ENCODE measurements at places on chromosomes 13 and 19.

- DNase-seq, result no peak
These were observed 21.8 kb downstream of the RCBTB1 start for GRCh38 chr13:49563516-49563915.

DNA sequence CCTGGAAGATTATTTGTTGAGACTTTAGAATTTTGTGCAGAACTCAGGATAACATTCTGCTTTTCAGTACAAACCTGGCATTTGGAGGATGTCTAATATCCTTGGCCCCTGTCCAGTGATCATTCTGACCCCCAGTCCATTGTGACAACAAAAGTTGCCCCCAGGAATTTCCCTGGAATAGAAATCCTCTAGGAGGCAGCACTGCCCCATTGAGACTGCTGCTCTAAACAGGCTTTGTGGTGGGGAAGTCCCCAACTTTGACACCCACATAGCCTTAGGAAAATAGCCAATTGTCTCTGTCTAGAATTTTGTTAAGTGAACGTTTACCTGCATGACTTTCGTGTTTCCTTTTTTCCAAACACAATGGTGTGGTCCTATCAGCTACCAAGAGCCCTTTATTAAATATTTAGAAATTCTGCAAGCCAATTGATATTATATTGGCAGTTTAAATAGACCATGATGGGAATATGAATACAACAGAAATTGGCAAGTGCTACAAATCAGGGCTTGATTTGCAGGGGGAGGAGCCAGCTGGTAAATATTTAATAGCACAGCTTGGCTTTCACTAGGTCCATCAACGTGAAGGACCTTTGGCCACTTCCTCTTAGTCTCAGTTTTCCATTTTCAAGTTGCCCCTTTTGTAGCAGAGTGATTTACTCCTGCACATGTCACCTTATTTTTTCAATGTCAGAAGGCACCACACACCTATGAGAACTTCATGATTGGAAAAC is 451.7 kb downstream of the EFNB2 start:
- no peak for DNase-seq

DNA sequence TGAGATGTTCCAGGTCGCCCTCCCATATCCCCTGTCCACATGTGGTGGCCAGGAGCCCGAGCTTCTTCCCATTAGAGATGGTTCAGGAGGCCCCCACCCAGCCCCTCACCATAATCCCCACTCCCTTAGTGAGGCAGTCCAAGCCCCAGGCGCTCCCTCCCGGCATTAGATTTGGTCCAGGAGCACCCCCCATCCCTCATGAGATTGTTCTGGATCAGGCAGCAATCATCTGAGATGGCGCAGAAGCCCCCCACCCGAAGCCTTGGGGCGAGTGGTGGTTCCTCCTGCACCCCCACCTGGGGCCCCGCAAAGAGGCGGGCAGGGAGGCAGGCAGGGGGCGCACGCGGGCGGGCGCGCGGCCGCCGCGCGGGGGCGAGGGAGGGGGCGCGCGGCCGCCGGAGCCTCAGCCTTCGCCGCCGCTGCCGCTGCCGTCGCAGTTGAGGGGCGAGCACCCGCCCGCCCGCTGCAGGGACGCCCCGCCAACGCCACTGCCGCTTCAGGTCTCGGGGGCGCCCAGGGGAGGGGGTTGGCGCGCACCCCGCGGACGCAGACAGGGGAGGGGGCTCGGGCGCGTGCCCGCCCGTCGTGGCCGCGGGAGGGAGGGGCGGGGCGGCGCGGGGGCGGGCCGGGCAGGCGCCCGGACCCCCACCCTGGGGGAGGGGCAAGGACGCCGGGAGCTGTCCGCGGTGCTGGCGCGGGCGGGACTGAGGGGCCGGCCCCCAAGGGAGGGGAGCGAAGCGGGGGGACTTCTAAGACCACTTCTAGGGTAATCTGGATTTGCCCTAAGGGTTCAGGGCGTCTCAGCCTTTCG is 46.4 kb upstream of the SHKBP1 start:
- DNase-seq, result peak; percentile 6

DNA sequence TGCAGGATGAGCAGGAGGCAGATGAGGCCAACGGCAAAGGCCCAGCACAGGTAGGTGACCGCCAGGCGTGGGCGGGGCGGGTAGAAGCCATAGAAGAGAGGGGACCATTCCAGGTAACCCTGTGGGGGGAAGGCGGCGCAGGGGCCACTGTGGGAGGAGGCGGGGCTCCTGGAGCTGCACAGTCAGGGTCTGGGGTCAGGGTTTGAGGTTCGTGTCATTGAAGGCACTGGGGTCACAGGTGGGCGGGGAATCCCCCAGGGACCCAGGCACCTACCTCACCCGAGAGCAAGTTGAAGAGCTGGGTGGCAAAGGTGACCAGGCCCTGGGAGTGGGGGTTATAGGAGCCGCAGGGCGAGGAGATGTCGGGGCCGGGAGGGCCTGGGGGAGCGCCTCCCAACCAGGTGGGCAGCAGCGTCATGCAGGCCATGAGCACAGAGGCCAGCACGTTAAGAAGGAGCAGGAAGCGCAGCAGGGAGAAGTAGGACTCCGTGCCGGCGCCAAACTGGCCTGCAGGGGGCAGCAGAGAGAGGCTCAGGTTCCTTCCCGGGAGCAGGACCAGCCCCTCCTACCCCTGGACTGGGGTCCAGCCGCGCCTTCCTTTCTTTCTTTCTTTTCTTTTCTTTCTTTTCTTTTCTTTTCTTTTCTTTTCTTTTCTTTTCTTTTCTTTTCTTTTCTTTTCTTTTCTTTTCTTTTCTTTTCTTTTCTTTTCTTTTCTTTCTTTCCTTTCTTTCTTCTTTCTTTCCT is 4.6 kb downstream of the TMC4 start:
- DNase-seq, result peak; percentile 69

GRCh38 chr13:51147732-51148131 is 36.7 kb upstream of the C13orf42 start:
- no peak for DNase-seq

DNA sequence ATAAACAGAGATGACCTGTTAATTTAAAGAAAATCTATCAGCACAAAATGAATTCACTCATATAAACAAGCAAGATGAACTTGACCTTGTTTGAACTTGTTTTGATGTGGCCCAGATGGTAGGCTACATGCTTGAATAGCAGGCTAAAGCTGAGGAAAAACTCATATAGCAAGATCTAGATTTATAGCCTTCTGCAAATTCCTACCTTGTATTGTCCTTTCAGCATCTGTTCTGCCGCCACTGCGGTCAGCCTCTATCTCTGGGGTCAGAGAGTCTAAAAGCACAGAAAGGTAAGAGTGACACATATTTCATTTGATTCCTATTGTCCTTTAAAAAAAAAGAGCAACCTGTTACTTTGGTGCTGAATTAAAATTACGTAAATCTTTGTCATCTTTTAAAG is 392.1 kb downstream of the DACH1 start:
- no peak for DNase-seq

- no peak for DNase-seq
These were observed 49.2 kb upstream of the ATP12A start for GRCh38 chr13:24630851-24631620.

GRCh38 chr19:31275068-31275334 is 74.2 kb downstream of the TSHZ3 start:
- no peak for DNase-seq

DNA sequence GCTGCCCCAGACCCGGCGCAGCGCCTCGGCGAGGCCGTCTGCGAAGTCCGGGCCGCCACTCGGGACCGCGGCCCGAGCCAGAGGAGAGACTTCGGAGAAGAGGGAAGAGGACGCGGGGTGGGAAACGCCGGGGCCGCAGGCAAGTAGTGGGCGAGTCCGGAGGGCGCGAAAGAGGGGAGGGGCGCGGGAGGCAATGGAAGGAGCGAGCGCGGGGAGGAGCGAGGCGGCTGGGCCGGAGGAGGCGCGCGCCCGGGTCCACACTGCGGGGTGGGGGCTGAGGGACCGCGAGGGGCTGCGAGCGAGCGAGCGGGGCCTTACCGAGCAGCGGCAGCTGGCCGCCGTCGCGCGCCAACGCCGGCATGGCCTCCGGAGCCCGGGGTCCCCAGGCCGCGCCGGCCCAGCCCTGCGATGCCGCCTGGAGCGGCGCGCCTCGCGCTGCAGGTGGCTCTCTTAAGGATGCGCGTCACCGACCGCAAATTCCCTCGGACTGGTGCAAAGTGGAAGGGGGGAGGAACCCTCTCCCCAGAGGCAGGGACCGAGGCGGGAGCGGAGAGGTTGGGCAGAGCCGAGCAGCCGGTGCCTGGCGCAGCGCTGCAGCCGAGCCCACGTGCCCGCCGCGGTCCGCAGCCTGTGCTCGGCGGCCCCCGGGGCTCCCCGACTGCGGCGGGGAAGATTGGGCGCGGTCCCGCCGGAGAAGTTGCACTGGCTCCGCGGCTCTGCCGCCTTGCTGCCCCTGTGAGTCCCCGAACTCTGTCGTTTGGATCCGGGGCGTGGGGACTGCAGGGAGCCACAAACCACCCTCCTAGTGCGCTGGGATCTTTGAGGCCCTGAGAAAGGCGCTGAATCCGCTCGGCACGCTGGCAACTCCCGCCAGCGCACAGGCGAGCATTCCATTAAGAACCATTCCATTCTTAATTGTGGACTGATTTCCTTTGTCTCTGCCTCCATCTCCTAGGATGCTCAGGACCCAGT is at the start of gene FLT3:
Gene FLT3, minus strand, starts transcription at position 427 of the 972 bp plus-strand sequence. Its CDS starts 66 bp downstream, at position 361.
- no peak for DNase-seq

DNA sequence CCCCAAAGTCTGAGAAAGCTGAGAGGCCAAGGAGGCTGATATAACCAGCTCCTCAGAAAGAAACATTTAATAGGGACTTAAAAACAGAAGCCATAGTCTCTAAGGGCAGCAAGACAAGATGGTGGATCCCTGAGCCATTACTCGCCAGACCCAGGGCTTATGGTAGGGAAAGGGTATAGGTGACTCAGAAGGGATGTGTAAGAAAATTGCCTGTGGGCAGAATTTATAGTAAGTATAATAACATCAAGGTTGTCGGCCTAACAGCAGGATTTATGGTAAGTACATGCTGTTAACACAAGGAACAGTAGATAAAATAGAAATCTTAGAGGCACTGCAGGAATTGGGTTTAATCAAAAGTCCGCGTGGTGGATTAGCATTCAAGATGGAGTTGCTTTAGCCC is 14.7 kb downstream of the KBTBD6 start:
- DNase-seq, result no peak

GRCh38 chr19:40982594-40983101 is 8.4 kb upstream of the CYP2B6 start:
- DNase-seq, result no peak

GRCh38 chr13:48748681-48749080 is 95.0 kb downstream of the CYSLTR2 start:
- no peak for DNase-seq

DNA sequence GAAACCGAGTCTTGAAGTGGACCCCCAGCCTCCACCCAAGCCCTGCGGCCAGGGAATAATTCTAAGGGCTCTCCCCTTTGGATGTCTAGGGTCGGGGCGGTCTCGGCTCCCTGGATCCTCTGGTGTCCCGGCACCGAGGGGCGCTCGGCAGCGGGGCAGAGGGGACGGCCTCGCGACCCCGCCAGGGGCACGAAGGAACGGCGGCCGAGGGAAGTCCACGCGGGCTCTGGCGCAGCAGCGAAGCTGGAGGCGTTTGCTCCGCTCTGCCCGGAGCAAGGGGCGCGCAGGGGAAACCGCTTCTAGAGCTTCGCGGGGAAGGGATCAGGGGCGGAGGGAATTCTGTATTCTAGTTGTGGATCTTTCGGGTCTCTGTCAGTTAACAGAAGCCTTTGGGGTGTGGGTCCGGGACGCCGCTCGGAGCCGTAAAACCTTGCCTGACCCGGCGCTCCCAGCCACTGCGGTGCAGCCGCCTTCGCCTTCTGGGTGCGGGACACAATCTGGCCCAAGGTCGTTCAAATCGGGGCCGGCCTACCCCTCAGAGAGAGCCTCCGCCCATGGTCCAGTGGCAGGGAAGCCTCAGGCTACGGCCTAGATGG is 118.2 kb downstream of the KCNRG start:
- no peak for DNase-seq

- no peak for DNase-seq
These were observed 28.7 kb downstream of the COMP start for GRCh38 chr19:18762125-18763023.

DNA sequence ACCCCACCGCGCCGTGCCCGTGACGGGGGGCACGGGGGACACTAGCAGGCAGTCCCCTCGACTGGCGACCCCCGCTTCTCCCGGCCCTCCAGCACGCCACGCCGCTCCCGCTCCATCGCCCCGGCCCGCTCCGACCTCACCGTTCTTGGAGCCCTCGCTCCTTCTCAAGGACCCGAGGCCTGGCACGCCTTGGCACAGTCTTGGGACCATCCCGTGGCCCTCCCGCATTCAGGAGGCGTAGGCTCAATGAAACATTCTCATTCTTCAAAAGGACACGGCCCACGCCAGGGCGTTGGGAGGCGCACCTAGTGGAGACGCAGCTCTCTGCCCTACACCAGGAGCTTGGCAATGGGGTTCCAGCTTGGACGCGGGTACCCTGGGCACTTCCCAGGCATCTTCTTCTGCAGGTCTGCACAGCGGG is 473 bp upstream of the CERS1 start:
- DNase-seq, result no peak

- no peak for DNase-seq
These were observed 302.9 kb downstream of the DCT start for GRCh38 chr13:94176561-94176960.

GRCh38 chr19:45765702-45766295 is 3.3 kb downstream of the SIX5 start:
- no peak for DNase-seq

DNA sequence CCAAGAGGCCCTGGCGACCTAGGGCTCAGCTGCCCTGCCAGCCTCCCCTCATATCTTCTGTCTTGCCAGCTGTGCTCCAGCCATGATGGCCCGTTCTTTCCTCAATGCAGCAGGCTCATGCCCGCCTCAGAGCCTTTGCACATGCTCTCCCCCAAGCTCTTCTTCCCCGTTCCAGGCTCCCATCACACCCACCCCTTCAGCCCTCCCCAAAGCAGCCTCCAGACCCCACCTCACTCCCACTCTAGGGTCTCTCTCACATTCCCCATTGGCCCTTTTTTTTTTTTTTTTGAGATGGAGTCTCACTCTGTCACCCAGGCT is 29.9 kb upstream of the ATP1A3 start:
- no peak for DNase-seq

DNA sequence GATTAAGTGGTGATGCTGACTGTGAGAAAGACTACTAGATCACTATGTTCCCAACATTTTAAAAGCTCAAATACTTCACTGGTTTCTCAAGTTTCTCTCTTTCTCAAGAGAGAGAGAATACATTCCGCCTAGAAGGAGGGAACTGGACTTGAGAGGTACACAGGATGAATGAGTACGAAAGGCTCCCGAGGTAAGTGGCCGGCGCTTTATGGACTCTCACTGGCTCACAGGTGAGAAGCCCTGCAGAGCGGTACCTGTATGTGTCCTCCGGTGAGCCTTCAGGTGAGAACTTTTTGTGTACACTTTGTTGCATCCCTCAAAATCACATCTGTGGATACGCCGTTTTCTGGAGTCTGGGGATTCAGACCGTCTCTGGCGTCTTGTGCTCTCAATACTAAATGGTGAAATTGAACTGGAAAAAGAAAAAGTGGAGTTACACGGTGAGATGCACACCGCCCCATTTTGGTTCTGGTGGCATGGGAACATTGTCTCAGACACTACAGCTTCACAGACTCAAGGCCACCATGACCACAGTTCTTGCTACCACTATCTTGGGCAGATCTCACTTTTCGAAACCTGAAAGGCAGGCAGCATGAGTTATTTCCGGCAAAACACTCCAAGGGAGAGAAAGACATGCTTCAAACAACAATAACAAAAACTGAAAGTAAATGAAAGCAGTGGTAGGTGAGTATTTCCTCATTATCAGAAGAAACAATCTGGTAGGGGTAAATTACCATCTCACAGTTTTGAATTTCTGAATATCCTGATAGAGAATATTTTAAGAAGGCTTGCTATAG is 418.9 kb downstream of the KLF12 start:
- peak; percentile 47 for DNase-seq
